ENCODE measurements at places on chromosomes 4 and X. TPM values are rescaled to one million over a fixed set of nuclear protein-coding genes. Genes with fewer than 3 reads are reported as not detected.

- DNase-seq, result no peak
Measured at GRCh38 chr4:22385611-22386011, 130.3 kb downstream of the ADGRA3 start.

GRCh38 chr4:24229978-24230377, 340.1 kb upstream of the PPARGC1A start:
- no peak for DNase-seq

GRCh38 chrX:150408561-150408960, 45.4 kb downstream of the MAMLD1 start:
- no peak for DNase-seq

VCX3B gene
- total RNA-seq, result not detected

USP17L24 gene
- total RNA-seq, result not detected

RBMXL3 gene
- not detected for total RNA-seq
